ENCODE measurements at places on chromosomes 13 and 19. TPM values are rescaled to one million over a fixed set of nuclear protein-coding genes. Genes with fewer than 3 reads are reported as not detected.

The COX6B2 gene
- polyA plus RNA-seq = 2.0 TPM

The PRODH2 gene
- 52.5 TPM for polyA plus RNA-seq

The AKT1S1 gene
- polyA plus RNA-seq = 36.1 TPM

The ATP8B3 gene
- 1.0 TPM for polyA plus RNA-seq

The ZNF285 gene
- polyA plus RNA-seq = 14.3 TPM

The FLT1 gene
- 35.1 TPM for polyA plus RNA-seq

The CHMP2A gene
- 126 TPM for polyA plus RNA-seq

The NCR1 gene
- 0.26 TPM for polyA plus RNA-seq

The SH2D3A gene
- 10.0 TPM for polyA plus RNA-seq

The LRG1 gene
- 0.69 TPM for polyA plus RNA-seq

The B3GLCT gene
- polyA plus RNA-seq = 16.7 TPM

The ZNF414 gene
- polyA plus RNA-seq = 26.9 TPM

The ZNF558 gene
- polyA plus RNA-seq = 48.3 TPM

The ZNF728 gene
- 0.36 TPM for polyA plus RNA-seq

The TRIM28 gene
- 644 TPM for polyA plus RNA-seq

The KLK11 gene
- polyA plus RNA-seq = 0.14 TPM

The PGLYRP2 gene
- not detected for polyA plus RNA-seq

The C3 gene
- polyA plus RNA-seq = 21.2 TPM

The UPK1A gene
- 15.8 TPM for polyA plus RNA-seq

The ICAM4 gene
- polyA plus RNA-seq = 0.49 TPM

The MCEMP1 gene
- polyA plus RNA-seq = 0.21 TPM

The KLK7 gene
- polyA plus RNA-seq = 4.5 TPM

The TPT1 gene
- polyA plus RNA-seq = 6,439 TPM

The SLC1A6 gene
- 0.49 TPM for polyA plus RNA-seq

The POGLUT2 gene
- polyA plus RNA-seq = 46.4 TPM

The PROZ gene
- 2.9 TPM for polyA plus RNA-seq

The RASAL3 gene
- 1.0 TPM for polyA plus RNA-seq

The OSCAR gene
- 0.40 TPM for polyA plus RNA-seq

The ZNF90 gene
- polyA plus RNA-seq = 11.2 TPM

The RPL28 gene
- polyA plus RNA-seq = 1,113 TPM

The CEACAM7 gene
- polyA plus RNA-seq = not detected

The NLRP4 gene
- polyA plus RNA-seq = not detected

The MBD3L3 gene
- polyA plus RNA-seq = not detected

The IL11 gene
- polyA plus RNA-seq = 1.2 TPM

The TMEM255B gene
- polyA plus RNA-seq = 7.1 TPM

The CALR3 gene
- polyA plus RNA-seq = not detected

The DACT3 gene
- 28.5 TPM for polyA plus RNA-seq

The ZNF681 gene
- polyA plus RNA-seq = 4.3 TPM

The OVOL3 gene
- not detected for polyA plus RNA-seq

The ZNF737 gene
- 28.2 TPM for polyA plus RNA-seq

The SUCLA2 gene
- polyA plus RNA-seq = 88.5 TPM

The FCER2 gene
- polyA plus RNA-seq = 0.17 TPM

The NLRP5 gene
- polyA plus RNA-seq = not detected

The CEACAM1 gene
- 16.5 TPM for polyA plus RNA-seq

The NCCRP1 gene
- 1.6 TPM for polyA plus RNA-seq

All from renal pelvis (tissue), 12 donors.